ENCODE measurements at places on chromosomes 16 and 17.

- DNase-seq = no peak
These were observed 47.6 kb upstream of the RBBP6 start for GRCh38 chr16:24491731-24492130.

- peak; percentile 32 for DNase-seq
These were observed 25.8 kb upstream of the HLF start for GRCh38 chr17:55238931-55239297.

GRCh38 chr16:73669535-73670274 lies 621.8 kb upstream of the ZFHX3 start:
- no peak for DNase-seq

DNA sequence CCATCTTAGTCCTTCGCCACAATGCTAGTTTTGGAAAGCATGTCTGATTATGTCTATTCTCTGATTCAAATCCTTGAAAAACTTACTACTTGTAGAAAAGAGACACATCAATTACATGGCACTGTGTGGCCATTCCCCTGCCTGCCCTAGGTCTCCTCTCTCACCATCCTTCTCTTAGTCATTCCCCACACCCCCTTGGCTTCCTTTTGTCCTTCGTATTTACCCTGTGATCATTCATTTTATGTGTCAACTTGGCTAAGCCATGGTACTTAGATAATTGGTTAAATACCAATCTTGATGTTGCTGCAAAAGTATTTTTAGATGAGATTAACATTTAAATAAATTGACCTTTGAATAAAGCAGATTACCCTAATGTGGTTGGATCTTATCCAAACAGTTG lies 122.9 kb upstream of the CDH11 start:
- no peak for DNase-seq

DNA sequence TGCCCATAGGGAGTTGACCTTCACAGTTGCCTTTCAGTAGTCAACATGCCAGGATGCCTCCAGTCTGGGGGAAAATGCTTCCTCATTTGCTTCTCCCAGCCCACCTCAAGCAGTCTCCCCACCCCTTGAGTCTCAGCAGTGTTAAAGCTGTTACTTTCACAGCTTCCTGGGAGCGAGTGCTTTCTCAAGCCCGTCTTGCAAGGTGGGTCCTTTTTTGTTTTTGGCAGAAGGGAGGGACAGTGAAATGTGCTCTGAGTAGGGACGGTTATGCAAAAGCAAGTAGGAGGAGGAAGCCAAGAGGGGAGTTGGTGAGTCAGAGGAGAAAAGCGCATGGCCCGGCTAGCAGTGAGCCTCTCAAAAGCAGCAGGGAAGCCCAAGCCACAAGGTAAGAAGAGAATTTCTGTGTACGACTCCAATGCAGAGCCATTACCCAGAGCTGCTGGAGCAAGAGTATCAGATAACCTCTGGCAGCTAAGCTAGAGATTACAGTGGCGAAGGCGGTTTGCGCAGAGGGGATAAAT lies at the start of gene CHST4:
TSS of gene CHST4 (plus strand) at position 316 of the 521 bp plus-strand sequence. CDS start 10,252 bp downstream, outside the sequence.
- DNase-seq = no peak

DNA sequence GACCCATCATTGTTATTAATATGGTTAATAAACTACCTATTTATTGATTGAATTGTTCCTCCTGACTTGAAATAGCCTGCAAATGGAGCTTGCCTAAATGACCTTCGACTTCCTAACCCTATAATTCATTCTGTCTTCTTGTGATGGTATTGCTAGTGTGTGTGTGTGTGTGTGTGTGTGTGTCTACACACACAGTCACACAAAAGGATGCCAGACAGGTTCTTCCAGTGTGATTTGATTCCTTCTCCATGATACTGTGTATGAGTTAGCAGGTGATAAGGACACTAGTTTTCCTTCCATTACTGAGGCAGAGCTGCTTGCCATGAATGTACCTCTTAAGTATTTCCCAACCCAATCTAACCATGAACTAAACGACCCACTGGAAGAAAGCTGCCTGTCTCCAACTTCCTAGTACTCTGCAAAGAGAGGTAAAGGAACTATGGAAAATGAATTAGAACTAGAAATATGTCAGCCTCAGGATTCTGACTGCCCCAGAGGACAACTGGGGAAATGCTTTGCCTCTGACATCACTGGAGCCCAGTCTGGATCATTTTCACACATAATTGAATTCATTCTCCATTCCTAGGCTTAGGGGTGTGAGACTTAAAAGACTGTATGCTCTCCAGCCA lies 3.5 kb upstream of the CDC6 start:
- DNase-seq = no peak

- no peak for DNase-seq
These were observed 9.1 kb upstream of the COL1A1 start for GRCh38 chr17:50210240-50211225.

GRCh38 chr17:76816590-76817135 lies 51.5 kb upstream of the MGAT5B start:
- no peak for DNase-seq

GRCh38 chr16:88316941-88317612 lies 65.7 kb upstream of the ZNF469 start:
- DNase-seq = no peak

DNA sequence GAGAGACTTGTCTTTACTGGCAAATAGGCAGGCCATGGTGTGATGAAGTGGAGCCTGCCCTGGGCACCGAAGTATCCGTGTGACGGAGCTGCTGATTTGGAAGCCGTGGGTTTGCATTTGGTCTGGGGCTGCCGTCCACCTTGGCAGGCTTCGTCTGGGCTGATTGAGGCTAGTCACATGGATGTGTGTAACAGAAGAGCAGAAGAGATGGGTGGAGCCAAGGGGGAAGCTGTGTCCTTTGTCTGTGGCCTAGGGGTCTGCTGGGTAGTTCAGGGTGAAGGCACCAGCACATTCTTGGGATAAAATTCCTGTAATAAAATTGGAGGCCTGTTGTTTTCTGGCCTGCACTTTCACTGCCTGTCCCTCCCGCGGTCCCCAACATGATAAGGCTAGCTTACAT lies 106.1 kb downstream of the AATF start:
- no peak for DNase-seq

GRCh38 chr17:79874329-79874981 lies 35.2 kb upstream of the CBX4 start:
- no peak for DNase-seq

GRCh38 chr16:56607109-56607618 lies 1.2 kb upstream of the MT2A start:
- DNase-seq = no peak

- DNase-seq = no peak
These were observed at the start of gene ADAP2 for GRCh38 chr17:30921544-30922196. ADAP2 (plus strand) TSS chr17:30921945; CDS start chr17:30922015, 70 bp downstream.

DNA sequence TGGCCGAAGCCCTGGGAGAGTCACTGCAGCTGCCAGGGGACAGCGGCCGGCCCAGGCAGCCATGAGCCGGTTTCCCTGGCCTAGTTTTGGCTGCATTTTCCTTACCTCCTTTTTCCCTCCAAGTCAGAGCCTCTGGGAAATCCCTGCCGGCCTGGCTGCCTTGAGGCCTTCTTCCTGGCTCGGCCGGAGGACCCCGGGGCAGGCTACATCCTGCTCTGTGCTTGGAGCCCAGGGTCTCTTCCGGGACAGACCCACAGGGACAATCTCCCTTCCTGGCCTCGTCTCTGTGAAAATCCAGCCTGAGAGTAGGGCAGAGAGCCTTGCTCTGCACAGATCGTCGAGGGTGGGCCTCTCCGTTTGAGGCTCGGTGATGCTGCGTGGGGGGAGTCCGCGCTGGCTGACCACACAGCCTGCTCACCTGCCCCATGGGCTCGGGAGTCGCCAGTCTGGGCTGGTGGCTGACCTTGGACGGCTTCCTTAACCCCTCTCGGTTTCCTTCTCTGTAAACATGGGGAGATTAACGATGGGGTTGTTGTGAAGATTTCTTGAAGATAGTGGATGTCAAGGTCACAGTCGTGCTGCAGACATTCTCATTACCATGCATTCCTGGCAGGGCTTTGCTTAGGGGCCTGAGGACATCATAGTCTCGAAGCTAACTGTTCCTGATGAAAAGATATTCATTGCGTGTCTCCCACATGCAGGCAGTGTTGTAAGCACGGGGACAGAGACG lies 34.8 kb upstream of the CIBAR2 start:
- no peak for DNase-seq

- no peak for DNase-seq
These were observed 50.6 kb downstream of the MPHOSPH6 start for GRCh38 chr16:82119405-82119804.

- DNase-seq = no peak
These were observed 8.4 kb upstream of the CNTNAP4 start for GRCh38 chr16:76268824-76269223.

DNA sequence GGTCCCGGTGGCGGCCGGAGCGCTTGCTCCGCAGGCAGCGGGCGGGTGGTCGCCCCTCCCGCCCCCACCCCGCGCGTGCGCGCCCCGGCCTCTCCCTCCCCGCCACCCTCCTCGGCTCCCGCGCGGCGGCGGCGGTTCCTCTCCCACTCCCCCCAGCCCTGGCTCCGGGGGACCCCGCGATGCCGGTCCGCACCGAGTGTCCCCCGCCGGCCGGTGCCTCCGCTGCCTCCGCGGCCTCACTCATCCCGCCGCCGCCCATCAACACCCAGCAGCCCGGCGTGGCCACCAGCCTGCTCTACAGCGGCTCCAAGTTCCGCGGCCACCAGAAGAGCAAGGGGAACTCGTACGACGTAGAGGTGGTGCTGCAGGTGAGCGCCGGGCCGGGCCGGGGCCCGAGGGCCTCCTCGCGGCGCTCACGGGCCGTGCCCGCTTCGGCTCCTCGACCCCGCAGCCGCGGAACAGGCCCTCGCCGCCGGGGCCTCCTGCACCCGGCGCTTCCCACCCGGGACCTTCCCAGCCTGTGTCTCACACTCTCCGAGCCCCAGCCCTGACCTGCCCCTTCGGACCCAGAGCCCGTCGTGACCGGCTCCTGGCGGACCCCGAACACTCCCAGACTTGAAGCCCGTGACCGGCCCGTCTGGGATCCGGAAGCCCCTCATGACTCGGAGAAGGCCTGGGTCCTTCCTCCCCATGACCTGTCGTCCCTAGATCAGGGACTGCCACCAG lies 490 bp downstream of the GID4 start:
- no peak for DNase-seq

DNA sequence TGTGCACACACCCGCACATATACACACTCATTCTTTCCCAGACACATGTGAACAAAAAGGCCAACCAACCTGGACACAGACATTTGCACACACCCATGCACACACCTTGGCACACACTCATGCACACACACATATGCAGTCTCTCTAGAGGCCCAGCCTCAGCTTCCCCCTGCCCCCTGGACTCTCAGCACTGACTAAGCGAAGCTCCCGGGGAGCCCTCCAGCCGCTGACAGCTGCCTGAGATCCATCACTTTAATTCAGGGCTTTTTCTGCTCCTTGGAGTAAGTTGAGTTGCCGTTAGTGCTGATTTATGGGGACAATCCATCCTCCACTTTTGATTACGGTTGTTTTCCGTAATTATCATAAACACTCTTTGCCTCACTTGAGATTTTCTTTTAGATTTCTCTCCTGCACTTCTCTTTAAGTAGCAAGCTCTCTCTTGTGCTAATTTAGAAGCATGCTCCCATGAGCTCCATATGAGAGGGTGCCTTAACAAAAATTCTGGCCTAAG lies 158.6 kb upstream of the CDC42EP4 start:
- DNase-seq = no peak

DNA sequence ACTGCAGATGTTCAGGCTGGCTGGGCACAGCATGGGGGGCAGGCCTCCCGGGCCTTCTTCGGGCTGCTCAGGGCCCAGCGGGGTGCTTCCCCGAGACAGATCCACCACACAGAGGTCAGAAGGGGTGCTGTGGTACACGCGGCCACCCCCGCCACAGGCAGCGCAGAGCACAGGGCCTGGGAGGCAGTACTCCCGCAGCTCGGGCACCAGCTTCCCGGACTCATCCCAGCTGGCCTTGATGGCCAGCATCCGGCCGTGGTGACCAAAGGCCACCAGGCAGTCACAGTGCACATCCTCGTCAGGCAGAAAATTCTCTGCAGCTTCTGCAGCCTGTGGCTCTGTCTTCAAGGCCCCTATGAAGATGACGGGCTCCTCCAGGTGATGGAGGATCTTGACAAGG lies 1.9 kb downstream of the FAAP100 start:
- DNase-seq = no peak

DNA sequence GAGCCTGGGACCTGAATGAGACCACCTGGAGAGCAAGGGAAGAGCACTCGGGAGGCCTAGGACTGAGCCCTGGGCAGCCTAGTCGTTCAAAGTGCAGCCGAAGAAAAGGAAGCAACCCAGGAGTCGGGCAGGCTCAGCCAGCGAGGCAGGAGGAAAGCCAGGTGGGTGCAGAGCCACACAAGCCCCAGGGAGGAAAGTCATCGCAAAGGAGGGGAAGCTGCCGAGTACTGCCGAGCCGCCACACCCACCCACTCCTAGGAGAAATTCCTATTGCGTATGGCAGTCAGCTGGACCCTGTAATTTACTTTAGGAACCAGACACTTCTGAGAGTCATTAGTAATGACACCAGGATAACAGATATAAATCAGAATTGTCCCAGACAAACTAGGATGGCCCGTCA lies 187.6 kb downstream of the KATNIP start:
- no peak for DNase-seq

DNA sequence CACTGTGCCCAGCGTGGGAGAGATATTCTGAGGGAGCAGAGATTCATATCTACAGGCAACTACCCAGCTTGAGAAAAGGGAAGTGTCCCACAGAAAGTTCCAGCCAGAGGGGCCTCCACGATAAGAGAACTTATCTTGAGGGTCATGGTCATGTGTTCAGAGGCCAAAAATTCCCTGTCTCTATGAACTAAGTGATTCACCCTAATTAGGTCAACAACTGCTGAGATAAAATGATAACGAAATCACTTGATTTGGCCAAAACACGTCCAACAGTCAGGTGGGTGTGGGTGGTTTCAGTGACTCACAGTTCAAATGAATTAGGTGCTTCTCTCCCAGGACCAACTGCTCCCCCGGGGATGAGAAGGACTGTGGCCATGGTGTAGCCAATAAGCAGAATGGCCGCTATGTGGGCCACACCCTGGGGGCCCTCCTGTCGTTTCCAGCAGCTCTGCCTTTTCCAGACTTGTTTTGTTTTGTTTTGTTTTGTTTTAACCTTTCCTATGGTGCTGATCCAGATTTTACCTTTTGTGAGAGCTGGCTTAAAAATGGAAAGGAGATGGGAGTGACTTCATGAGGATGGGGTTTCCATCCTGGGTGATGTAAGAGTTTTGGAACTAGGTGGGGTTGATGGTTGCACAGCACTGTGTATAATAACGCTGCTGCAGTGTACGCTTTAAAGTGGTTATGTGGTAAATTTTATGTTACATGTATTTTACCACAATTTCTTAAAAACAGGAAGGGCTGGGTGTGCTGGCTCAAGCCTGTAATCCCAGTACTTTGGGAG lies 8.7 kb downstream of the DNAI2 start:
- no peak for DNase-seq

GRCh38 chr16:3950343-3951193 lies 70.1 kb upstream of the CREBBP start:
- no peak for DNase-seq
